ENCODE measurements at places on chromosomes 2 and 18.

GRCh38 chr18:57737400-57738060 is 65.6 kb downstream of the ATP8B1 start:
- no peak for DNase-seq

DNA sequence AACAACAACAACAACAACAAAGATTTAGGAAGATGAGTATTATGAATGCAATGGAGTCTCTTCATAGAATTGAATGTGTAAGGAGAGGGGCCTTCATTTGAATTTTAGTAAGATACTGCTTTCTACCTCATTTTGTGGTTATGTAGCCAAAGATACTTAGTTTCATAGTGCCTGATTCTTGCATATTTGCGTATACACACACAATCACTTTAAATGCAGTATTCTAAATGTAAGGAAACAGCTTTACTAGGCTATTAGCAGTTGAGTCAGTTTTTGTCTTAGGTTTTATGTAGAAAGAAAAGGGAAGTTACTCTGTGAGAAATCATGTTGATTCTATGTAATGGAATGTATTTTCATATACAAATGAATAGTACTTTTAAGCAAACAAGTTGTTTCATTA is 80.5 kb downstream of the HAUS1 start:
- no peak for DNase-seq

DNA sequence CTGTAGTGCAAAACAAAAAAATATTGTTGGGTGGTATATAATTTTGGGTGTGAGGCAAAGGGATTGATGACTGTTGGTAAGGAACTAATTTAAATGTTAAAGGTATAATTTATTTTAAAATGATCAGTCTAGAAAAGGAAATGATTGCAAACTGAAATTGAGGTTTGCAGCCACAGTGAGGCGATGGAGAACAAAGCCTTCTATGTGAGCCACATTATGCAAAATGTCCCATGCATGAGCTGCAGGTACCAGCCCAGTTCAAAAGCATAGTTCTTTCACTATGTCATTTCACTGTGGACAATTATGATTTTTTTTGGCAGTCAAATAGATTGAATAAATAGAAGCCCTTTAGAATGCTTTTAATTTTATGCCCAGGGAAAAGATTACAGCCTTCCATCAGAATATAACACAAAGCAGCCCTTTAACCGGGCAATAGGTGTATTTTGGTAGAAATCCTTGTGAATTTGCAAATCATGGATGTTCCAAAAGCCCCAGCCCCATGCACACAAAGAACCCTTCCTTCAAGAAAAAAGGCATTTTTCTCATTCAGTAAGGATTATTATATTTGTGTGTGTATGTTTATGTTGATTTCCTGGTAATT is 1.7 kb downstream of the MAP2 start:
- no peak for DNase-seq

DNA sequence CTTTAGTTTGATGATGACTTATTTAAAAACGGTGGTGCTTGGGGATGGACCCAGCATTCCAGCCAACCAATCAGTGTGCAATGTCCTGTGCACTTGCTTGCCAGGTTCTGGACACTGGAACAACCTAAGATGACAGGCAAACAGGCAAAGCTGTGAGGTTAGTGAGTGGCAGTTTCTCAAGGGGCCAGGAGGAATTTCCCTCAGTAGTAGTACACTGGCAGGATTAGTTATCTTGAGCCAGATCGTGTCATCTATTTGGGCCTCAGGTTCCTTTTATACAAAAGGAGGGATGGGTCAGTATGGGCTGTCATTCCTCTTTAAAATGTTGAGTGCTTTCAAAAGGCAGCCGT is 26.6 kb downstream of the MAP4K4 start:
- DNase-seq = no peak

GRCh38 chr2:219907011-219907365 is 279.6 kb downstream of the SLC4A3 start:
- no peak for DNase-seq

GRCh38 chr2:119517433-119517832 is 6.8 kb downstream of the SCTR start:
- no peak for DNase-seq

DNA sequence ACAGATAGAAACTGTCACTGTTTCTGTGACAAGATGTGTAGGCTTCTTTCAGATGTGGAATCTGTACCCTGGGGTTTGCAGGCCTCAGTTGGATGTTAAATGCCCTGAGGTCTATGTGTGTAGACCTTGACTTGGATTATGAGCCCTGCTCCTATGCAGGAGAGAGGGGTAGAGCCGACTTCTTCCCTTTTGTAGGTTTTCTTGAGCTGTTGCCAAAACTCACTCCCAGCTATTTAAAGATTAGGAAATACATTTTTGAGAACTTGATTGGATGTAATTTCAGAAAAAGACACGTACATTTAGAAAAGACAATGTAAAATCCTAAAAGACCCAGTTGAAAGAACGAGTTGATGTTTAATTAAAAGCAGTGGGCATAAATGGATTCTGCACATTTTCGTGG is 374.8 kb downstream of the SLC4A3 start:
- no peak for DNase-seq

- no peak for DNase-seq
Observed at GRCh38 chr2:53220969-53221368, 546.6 kb upstream of the CHAC2 start.

- no peak for DNase-seq
Observed at GRCh38 chr2:74593826-74594772, 39.6 kb downstream of the DOK1 start.

DNA sequence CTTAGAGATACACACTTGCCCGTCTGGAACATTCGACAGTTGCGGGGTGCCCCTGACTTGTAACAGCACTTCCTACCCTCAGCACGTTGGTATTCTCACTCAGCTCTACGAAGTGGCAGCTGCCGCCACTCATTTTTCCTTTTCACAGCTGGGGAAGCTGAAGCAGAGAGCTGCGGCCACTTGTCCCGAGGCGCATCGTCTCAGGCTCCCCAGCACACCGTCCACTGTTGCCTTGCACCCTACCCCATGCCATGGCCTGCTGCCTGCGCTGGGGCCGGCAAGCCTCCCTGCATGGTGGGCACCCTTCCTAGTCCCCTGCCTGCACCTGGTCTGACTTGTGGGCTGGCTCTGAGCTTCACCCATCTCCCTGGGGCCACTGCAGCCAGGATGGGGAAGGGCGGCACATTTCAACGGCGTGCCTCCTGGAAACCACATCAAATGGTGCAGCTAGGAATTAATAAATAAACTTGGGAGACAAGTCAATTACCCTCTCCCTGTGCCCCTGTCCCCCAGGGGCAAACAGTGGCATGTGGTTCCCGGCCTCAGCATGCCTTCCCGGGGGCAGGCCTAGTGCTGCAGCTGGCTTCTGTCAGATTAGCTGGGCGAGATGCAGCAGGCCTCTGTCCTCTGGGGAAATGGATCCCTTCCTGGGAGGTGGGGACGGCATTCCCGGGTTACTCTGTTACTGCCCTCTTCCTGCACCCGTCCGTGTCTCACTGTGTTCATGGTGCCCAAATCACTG is 64.7 kb upstream of the HAAO start:
- no peak for DNase-seq

DNA sequence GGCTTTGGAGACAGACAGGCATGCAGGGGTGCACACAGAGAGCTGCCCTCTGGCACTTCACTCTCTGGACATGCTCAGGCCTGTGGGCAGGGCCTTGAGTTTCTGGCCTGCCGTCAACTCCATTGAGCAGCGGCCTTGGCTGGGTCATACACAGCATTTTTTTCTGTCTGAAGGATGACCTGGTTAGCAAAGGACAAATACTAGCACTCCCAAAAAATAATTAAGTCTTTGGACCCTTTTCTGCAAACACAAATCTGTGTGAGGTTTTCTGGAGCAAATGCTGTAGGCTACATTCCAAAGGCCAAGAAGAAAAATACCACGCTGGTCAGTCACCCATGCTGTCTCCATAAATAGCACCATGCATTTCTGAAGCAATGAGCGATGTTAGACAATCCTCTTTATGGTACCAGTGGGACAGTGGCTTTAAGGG is 124.7 kb upstream of the CTAGE1 start:
- DNase-seq = no peak

- DNase-seq = no peak
Observed at GRCh38 chr18:6088432-6088831, 193.1 kb upstream of the TMEM200C start.

DNA sequence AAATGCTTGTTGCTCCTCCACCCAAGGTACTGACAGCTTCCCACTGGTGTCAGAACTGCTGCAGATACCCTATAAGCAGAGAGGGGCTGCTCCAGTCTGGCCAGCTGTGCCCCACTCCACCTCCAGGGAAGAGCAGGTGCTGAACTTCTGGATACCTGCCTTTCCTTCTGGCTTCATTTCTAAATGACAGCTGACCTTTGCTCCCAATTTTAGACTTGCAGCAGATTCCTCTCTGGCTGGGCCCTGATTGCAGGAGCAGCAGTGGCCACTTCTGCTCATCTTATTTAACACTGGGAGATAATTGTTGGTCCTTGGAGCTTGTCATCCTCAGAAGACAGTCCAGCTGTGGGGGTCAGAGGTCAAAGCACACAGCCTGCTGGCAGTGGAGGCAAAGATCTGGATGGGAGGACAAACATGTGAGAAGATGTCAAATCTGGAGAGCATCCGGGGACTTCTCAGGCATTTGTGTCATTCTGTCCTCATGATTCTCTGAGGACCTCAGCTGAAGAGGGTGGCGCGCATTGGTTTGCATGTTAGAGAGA is 38.9 kb downstream of the SETBP1 start:
- no peak for DNase-seq

DNA sequence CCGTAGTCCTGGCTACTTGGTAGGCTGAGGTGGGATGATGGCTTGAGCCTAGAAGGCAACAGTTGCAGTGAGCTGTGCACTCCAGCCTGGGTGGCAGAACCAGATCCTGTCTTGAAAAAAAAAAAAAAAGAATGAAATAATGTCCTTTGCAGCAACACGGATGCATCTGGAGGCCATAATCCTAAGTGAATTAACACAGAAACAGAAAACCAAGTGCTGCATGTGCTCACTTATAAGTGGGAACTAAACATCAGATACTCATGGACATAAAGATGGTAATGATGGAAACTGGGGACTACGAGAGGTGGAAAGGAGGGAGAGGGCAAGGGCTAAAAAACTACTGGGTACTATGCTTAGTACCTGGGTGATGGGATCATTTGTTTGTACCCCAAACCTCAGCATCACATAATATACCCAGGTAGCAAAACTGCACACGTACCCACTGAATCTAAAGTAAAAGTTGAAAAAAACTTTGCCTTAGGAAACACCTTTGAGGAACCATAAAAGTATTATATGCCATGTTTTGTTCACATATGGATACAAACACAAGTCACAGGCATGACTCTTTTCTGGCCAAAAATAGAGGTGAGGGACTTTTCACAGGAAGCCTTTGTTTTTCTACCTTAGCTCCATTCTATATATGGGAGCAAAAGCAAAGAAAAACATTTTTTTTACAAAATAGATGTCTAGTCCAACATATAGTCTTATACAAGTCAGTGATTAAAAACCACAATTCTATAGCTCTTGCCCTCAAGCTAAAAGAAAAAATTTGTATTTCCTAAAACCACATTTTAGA is 36.6 kb downstream of the GPR155 start:
- no peak for DNase-seq

DNA sequence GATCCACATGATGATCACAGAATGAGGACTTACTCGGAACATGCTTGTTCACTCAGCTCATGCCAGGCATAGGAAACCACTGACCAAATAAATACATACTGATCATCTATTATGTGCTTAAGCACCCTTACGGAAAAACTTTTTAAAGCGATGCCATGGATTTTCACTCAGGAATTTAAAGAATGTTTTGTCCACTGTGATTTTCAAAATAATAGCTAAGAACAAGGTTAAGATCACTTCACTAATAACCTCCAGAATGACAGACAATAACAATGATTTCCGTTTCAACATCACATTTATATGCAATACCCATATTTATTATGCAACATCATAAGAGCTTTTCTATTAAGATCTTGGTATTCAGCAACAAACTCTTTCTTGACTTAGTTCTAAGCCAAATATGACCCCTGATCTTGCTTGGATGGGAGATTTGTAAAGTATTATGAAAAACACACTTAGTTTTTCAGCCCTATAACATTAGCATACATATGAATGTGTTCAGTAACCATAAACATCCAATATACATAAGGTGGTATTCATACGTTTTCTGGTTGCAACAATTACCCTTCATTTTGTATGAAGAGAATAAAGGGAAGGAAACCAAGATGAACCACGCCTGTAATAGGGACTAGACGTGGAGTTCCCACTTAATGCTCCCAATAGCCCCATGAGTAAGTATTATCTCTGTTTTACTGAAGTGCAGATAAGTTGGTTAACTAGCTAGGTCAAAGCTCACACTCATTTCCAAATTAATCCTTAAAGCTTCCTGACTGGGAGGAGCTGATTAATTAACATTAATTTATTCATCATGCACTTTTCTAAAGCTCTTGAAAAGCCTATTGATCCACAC is 1.9 kb downstream of the CD302 start:
- DNase-seq = no peak

DNA sequence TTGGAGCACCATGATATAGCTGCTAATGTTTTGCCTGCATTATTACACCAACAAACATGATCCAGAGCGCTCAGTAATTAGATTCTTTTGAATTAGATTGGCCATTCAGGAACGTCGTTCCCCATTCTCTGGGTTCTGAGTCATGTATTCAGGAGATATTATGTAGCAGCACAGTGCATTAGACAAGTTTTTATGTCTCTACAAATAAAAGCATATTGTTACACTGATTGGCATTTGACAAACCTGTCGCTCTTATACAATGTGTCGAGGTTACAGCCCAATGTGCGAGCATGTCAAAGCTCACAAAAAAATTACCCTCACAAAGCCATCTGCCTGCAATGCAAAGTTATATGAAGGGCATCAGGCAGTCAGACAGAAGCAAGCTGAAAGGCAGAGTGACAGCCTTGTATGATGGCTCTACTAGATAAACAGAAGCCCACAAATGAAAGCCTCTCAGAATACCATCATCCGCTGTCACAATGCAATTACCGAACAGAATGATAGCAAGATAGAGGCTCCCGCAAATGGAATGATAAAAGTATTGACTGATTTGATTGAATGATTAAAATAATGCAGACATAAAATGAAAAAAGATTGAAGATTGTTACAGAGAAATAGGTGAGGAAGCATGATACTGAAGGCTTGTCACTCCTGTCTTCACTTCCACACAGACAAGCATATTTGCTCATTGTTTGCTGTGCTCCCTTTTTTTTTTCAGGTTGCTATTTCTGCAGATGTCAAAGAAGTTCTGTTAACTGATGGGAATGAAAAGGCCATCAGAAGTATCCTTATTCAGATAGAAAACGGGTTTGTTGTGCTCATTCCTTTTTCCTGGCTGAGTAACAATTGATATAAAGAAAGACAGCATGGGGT is 234.6 kb upstream of the SIX3 start:
- DNase-seq = no peak

- no peak for DNase-seq
Observed at GRCh38 chr2:197097578-197098366, 171.3 kb upstream of the PGAP1 start.

DNA sequence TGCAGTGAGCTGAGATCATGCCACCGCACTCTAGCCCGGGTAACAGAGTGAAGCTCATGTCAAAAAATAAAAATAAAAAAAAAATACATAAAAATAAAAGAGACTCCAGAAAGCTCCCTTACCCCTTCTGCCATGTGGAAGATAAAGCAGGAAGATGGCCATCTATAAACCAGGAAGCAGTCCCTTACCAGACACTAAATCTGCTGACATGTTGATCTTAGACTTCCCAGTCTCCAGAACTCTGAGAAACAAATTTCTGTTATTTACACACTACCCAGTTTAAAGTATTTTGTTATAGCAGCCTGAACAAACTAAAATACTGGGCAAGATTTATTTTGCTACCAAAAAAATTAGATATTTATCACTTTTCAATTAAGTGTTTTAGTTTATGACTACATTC is 136.2 kb upstream of the SMAD7 start:
- DNase-seq = no peak

- DNase-seq = no peak
Observed at GRCh38 chr2:220215785-220216184, 588.4 kb downstream of the SLC4A3 start.

Data from activated T-helper 1 cell treated with anti-CD3 and anti-CD28 coated beads, Interleukin-2, amount 50 U/mL, for 16 hours (primary cell).